ENCODE measurements at places on chromosomes 6 and 20.

DNA sequence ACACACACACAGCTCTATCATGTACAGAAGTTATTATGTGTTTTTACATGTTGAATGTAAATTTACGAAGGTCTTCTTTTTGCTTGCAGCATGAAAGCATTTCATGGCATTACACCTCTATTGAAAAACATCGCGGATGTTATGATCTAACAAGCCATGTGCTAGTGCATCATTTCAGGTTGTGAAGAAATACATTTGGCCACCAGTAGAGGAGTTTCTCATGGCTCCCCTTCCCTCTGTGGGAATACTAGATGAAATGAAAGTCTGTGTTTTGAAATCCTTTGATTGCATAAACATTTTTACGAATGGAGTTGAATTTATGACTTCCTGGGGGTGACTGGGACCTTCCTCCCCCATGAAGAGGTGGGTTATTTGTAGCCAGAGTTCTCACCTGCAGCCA is 17.7 kb downstream of the MAS1 start:
- no peak for DNase-seq

DNA sequence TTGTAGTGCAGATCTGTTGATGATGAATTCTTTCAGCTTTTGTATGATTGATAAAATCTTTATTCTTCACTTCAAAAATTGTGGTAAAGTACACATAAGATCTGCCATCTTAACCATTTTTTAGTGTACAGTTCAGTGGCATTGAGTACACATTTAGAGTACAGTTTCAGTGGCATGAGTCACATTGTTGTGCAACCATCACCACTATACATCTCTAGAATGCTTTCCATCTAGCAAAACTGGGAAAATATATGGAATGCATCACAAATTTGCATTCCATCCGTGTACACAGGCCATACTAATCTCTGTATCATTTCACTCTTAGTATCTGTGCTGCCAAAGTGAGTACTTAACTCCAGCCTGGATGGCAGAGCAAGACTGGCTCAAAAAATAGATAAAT is 28.7 kb downstream of the SIRPD start:
- DNase-seq, result no peak

GRCh38 chr6:64224819-64225218 is 589.2 kb downstream of the PHF3 start:
- no peak for DNase-seq

GRCh38 chr6:169780571-169781091 is 29.2 kb downstream of the ERMARD start:
- no peak for DNase-seq

- no peak for DNase-seq
Measured at GRCh38 chr6:121161886-121162285, 172.4 kb downstream of the TBC1D32 start.

- no peak for DNase-seq
Measured at GRCh38 chr6:169169375-169169774, 84.3 kb downstream of the THBS2 start.

DNA sequence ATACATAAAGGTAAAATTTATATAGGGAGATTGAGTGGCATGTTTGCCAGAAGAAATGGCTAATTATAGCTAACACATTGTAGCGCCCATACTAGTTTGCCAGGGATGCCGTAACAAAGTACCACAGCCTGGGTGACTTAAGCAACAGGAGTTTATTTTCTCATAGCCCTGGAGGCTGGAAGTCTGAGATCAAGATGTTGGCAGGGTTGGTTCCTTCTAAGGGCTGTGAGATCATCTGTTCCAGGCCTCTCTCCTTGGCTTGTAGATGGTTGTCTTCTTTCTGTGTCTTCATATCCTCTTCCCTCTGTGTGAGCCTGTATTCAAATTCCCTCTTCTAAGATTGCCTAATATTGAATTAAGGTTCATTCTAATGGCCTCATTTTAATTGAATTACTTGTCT is 417.5 kb upstream of the OPRM1 start:
- no peak for DNase-seq

- DNase-seq, result no peak
Measured at GRCh38 chr20:36112112-36112511, 42.4 kb upstream of the EPB41L1 start.

DNA sequence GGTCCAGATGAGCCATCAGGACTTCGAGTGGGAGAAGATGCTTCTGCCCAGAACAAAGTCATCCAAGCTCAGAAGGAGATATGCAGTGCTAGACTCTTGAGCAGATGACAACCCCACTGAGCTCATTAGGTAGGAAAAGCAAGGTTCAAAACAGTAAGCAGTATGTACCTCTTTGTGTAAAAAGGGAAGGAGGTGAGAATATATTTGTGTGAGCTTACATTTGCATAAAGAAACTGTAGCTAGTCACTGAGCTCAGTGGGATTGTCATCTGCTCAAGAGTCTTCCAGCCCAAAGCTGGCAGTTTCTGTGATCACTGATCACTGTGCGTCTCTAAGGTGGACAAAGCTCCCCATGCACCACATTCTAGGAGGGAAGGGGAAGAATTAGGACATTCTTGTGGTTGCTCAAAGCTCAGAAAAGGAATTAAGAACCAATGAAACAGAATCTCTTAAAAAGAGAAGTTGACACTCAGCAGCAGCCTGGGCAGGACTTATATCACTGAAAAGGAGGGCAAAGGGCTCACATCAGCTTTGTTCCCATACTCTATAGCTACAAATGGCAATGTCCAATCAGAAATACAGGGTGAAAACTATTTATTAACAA is 90.0 kb upstream of the MAFB start:
- DNase-seq, result no peak

Data from activated naive CD4-positive, alpha-beta T cell treated with anti-CD3 and anti-CD28 coated beads, Interleukin-2, amount 50 U/mL, for 16 hours (primary cell).